GM12892 (cell line): ENCODE measurements at places on chromosomes 4 and X.

- DNase-seq, result no peak
Measured at GRCh38 chrX:27751976-27752375, 55.8 kb upstream of the MAGEB10 start.

- DNase-seq, result no peak
Measured at GRCh38 chrX:139881130-139881529, 51.7 kb downstream of the ATP11C start.

DNA sequence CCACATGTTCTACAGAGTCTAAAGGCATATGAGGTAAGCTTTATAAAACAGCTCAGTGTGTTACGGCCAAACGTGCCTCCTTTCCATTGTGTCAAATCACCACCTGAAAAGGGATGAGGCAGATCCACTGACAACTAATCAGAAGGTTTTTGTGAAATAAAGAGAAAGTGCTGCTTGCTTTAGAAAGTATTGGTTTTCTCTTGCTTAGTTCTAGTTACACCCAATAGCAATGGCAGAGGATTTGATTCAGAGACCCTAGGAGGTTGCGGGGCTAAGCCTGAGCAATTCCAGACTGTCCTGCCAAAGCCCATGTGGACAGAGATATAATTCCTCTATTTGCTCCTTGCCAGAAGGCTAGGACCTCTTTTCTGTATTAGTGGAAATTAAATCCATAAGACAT, 125.5 kb downstream of the SPRY1 start:
- no peak for DNase-seq

DNA sequence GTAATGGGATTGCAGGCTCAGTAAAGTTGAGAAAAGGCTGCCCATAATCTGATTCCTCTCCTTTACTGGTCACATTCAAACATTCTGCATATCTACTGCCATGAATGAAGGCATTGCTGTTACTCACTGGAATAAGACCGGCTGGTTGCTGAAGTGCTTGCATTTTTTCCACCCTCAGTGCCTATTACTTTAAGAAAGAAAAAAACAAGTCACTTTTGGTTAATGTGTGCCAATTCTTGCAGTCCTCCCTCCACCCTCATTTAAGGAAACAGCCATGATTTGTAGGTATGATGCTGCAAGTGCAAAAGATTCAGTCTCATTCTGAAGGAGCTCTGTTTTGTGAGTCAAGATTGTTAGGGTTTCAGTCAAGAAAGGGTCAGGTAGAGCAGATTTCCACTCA, 94.9 kb downstream of the EMCN start:
- DNase-seq, result no peak

- DNase-seq, result no peak
Measured at GRCh38 chrX:145506214-145506613, 258.9 kb downstream of the SPANXN1 start.

- DNase-seq, result no peak
Measured at GRCh38 chrX:130119312-130119898, 9.1 kb upstream of the ELF4 start.

- peak; percentile 17 for DNase-seq
Measured at GRCh38 chr4:129362691-129363274, 266.8 kb downstream of the C4orf33 start.

- DNase-seq, result no peak
Measured at GRCh38 chr4:104128031-104128849, 366.5 kb downstream of the CXXC4 start.

- DNase-seq, result peak; percentile 31
Measured at GRCh38 chrX:55342533-55343501, 78.1 kb upstream of the PAGE3 start.

- DNase-seq, result no peak
Measured at GRCh38 chrX:27815209-27815608, 7.4 kb downstream of the MAGEB10 start.

- no peak for DNase-seq
Measured at GRCh38 chr4:123024710-123025109, 102.3 kb upstream of the NUDT6 start.

- DNase-seq, result no peak
Measured at GRCh38 chr4:81523672-81524327, 52.1 kb upstream of the RASGEF1B start.

GRCh38 chr4:98861100-98861884, 67.6 kb downstream of the EIF4E start:
- no peak for DNase-seq

- no peak for DNase-seq
Measured at GRCh38 chrX:104420907-104421306, 145.1 kb upstream of the IL1RAPL2 start.

DNA sequence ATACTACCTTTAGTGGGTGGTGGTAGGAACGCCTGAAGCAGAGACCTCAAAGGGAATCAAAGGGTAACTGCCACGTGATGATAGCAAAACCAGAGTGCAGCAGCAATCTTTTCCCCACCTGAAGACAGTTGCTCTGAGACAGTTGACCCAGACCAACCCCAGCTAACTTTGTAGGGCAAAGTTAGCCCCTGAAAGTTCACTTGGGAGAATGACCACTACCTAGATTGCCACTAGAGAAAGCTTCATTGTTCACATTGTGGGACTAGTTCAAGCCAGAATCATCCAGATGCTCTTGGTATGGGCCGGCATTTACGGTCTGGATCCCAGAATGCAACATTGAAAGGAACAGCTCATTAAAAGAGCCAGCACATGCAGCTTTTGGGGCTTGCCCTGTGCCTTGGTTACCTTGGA, 4.1 kb downstream of the SEPTIN6 start:
- DNase-seq, result no peak

DNA sequence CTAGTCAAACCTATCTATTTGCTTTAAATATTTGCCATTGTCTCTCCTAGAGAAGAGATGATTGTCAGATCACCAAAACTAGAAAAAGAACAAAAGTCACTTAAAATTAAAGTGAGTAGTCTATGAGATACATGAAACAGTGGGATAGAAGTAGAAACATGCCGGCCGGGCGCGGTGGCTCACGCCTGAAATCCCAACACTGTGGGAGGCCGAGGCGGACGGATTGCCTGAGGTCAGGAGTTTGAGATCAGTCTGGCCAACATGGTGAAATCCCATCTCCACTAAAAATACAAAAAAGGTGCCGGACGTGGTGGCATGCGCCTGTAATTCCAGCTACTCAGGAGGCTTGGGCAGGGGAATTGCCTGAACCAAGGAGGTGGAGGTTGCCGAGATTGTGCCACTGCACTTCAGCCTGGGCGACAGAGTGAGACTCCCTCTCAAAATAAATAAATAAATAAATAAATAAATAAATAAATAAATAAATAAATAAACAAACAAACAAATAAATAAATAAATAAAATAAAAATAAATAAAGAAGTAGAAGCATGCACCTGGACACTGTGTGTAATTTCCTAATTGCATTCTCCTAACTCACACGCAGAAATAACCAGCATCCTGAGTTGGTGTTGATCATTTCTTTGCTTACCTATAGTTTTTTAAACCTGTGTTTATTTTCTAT, 299.5 kb downstream of the PDHA2 start:
- no peak for DNase-seq

- no peak for DNase-seq
Measured at GRCh38 chr4:130044788-130045531, 949.0 kb downstream of the C4orf33 start.

DNA sequence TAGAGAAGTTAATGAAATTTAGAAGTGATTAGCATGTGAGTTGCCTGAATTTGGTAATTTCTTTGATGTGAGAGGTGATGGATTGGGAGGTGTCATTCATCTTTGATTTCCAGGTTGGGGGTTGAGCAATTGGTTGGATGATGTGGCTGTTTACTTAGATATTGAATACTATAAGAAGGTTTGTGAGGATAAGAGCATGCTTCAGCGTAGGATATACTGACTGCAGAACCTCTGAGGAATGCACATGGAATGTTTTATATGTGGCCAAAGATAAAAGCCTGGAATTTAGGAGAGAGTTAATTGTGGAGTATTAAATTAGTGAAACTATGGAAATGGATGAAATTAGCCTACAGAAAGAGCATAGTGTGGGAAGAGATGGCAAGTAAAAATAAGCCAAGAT, 165.4 kb upstream of the MAD2L1 start:
- no peak for DNase-seq

DNA sequence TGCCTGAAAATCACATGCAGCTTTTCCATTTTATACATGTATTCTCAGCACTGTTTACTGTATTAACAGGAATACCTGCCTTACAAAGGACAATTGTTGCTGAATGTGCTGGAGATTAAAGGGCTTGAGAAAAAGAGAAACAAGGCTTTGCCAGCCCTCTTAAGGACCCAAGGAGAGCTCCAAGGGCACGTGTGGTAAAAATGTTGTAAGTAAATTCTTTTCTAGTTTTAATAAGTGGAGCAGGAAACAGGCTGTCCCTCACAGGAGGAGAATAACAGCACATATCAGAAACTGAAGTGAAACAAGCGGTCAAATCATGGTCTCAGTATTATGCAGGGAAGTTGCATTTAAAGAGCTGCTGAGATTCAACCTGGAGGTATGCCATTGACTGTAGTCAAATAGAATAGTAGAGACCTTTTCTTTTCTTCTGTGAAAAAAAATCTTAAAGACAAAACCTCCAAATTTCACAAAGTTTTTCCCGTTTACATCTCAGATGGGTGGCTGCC, 18.5 kb downstream of the IGFBP7 start:
- DNase-seq, result no peak
